ENCODE measurements at places on chromosomes 1 and 21. TPM values are rescaled to one million over a fixed set of nuclear protein-coding genes. Genes with fewer than 3 reads are reported as not detected.

GRCh38 chr1:95369985-95370690, 136.1 kb downstream of the RWDD3 start:
- peak; percentile 17 for ATAC-seq

DNA sequence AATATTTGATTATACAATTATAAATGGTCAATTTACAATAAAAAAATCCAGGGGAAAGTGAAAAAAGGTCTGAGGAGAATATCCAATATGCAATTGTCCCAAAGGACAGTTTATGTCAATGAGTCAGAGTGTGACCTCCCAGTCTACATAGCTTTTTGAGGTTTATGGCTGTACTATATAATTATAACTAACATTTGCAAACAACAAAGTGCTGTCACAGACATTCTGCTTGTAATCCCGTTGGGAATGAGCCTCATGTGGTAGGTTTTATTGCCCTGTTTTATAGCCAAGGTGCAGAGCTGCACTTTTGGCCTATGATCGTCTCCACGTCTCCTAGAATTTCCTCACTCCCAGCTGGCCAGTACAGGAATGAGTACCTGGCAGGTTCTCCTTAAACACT, 103.8 kb downstream of the ADSS2 start:
- ATAC-seq, result peak; percentile 94

- ATAC-seq, result no peak
Measured at GRCh38 chr1:24895511-24895910, 34.6 kb downstream of the RUNX3 start.

DNA sequence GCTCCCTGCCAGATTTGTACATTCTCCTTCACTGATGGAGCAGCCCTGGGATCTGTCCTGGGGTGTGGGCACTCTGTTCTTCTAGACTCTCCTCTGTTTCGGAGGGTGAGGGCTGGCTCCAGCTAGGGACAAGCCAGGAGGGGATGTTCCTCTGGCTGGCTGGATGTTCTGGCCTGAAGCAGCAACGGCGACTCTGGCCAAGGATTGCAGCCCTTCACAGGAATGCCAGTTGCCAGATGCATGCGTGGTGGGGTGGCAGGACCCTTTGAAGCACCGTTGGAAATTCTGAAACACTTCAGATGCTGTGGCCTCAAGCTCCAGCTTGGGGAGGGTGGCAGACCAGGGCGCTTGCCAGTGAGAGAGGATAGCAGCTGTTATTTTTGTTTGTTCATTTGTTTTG, 210.9 kb downstream of the TRABD2B start:
- ATAC-seq, result no peak

DNA sequence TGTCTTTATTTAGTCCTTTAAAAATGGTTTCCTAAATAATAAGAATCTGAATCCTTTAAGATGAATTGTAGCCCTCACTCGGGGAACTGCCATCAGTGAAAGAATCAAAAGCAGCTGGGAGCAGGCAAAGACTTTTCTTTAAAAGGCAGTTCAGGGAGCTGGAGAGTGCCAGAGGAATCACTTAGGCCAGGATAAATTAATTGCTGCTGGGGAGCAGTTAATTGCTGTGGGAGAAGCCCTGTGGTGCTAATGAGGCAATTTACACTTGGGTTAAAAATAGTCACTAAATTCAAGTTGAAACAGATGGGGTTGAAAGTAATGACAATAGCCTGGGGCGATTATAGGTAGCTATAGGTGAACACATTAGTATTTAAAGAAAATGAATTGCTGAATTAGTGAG, 38.7 kb upstream of the COL24A1 start:
- ATAC-seq, result no peak

- ATAC-seq, result no peak
Measured at GRCh38 chr1:29959356-29959755, 723.0 kb downstream of the PTPRU start.

GRCh38 chr1:109787211-109787844, 23.6 kb upstream of the EPS8L3 start:
- ATAC-seq, result no peak

- no peak for ATAC-seq
Measured at GRCh38 chr1:109299558-109300343, 7.1 kb downstream of the MYBPHL start.

GRCh38 chr1:47778280-47778679, 218.9 kb downstream of the TRABD2B start:
- no peak for ATAC-seq

The LCA5L gene
- total RNA-seq, result 2.0 TPM

DNA sequence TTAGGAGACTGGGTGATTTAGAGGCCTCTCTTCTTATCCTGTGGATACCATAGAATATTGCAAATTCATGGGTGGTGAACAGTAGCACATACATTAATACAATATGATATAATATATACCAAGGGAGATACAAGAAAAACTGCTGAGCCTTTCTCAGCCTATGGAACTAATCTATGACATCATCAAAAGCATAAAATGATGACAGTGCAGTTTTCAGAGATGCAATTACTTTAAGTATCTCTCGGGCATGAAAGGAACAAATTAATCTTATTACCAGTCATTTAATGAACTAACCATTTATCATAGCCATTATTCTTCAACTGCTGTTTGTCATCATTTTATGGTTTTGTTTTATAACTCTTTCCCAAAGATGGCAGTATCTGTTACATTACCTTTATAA, 3.5 kb downstream of the CHODL start:
- ATAC-seq, result no peak

DNA sequence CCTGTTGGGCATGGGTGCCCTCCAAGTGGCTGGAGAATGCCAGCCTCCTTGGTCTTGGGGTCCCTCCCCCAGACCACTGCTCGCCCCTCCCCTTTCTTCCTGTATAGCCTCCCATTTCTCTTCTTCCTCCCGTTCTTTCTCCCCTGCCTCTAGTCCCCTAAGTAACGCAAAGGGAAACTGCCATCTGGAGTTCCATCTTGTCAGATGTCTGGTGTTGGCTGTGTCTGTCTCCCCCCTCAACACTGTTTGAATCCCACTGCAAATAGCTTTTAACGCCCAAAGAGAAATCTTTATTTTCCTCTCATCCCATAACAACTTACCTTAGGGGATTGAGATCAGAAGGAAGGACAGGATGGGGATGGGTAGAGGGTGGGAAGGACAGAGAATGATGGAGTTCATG, 55.3 kb upstream of the CSF3R start:
- ATAC-seq, result no peak

DNA sequence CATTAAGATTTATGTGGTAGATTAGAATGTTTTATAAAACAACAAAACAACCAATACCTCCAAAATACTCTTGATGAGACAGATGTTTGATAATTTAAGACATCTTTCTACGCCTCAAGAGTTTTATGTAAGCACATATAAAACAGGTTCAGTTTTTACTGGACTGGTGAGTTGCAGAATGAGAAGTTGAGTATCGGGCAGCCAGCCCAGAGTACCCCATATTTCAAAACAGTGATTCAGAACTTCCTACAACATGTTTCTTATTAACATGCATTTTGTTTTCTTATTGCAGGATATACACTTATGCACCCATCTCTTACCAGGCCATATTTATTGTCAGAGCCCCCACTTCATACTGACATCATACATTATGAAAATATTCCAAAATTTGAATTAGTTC, 91.4 kb upstream of the RAVER2 start:
- no peak for ATAC-seq

The C1orf115 gene
- total RNA-seq, result 5.1 TPM

The C4BPA gene
- total RNA-seq, result not detected

The EFCAB14 gene
- total RNA-seq, result 17.0 TPM

- ATAC-seq, result no peak
Measured at GRCh38 chr21:40179166-40179565, 311.9 kb downstream of the PCP4 start.

DNA sequence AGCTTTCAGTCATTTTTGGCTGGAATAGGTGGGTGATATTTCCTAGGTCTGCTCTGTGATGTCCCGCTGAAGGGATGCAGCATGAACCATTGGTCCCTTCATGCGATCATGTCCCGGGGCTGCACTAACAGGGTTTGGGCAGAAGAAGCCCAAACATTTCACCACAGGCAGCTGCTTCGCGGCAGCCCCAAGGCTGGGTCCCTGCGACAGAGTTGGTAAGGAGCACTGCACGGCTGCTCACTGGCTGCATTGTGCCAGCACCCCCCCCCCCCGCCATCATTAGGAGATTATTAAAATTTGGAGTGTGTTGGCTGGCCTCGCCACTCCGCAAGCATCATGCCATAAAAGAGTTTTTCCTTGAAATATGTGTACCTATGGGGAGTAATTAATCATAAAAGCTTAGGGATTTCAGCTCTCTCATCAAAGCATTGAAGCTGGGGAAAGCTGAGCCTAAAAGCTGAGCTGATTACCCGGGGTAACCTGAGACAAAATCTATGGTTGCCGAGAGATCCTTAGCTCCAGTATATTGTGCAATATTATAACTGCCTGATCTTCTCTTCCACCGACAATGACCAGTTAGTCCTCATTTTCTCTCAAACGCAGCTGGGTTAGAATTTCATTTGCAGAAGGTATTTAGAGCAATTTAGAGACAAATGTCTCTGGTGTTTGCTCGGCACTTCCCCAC, 62.5 kb downstream of the PEX14 start:
- ATAC-seq, result no peak

The IGSF3 gene
- 4.3 TPM for total RNA-seq

GRCh38 chr1:112335351-112335750, 60.7 kb upstream of the CTTNBP2NL start:
- ATAC-seq, result no peak

DNA sequence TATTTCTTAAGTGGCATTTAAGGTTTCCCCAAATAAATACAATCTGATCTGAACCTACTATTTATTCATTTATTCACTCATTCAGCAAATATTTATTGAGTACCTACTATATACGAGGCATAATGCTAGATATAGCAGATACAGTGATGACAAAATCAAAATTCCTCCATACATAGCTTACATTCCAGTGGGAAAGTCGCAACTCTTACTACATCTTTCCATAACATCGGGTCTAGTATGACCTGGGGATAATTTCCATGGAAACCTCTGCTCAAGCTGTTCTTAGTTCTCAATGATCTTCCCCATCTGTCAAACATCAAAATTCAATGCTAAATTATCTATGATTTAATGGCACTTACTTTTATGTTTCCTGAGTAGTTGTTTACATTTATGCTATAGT, 70.8 kb upstream of the PRKACB start:
- ATAC-seq, result no peak

The RIPK4 gene
- total RNA-seq, result 0.49 TPM

The RGS13 gene
- 0.73 TPM for total RNA-seq

The GRIK3 gene
- 19.7 TPM for total RNA-seq

GRCh38 chr1:33191731-33192275, 10.0 kb upstream of the TRIM62 start:
- ATAC-seq, result no peak

- ATAC-seq, result no peak
Measured at GRCh38 chr1:223479261-223479660, 86.0 kb downstream of the CCDC185 start.

The NPPB gene
- not detected for total RNA-seq

DNA sequence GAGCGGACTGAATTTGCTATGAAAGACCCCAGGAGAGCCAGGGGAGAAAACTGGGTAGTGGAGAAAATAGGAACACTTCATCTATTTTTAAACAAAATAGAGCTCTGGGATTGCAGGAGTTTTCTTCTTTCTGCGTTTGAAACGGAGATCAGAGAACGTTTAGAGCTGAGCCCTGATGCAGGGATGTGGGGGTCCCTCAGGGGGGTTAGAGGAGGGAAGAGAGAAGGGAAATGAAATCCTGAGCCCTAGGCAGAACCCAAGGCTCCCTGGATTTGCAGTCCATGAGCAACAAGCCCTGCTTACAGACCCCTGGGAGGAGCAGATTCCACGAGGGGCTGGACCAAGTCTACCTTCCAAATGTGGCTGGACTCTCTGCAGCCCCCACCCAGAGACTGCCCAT, 21.8 kb downstream of the STYXL2 start:
- no peak for ATAC-seq

- ATAC-seq, result peak; percentile 54
Measured at GRCh38 chr1:198829944-198830343, 191.1 kb downstream of the PTPRC start.

GRCh38 chr1:114341299-114341698, 169.7 kb downstream of the TRIM33 start:
- ATAC-seq, result no peak

The CFHR3 gene
- not detected for total RNA-seq

The NGF gene
- 0.38 TPM for total RNA-seq

The LDLRAD1 gene
- total RNA-seq, result not detected

GRCh38 chr1:218624052-218624451, 278.9 kb downstream of the TGFB2 start:
- no peak for ATAC-seq

The C1orf185 gene
- not detected for total RNA-seq

DNA sequence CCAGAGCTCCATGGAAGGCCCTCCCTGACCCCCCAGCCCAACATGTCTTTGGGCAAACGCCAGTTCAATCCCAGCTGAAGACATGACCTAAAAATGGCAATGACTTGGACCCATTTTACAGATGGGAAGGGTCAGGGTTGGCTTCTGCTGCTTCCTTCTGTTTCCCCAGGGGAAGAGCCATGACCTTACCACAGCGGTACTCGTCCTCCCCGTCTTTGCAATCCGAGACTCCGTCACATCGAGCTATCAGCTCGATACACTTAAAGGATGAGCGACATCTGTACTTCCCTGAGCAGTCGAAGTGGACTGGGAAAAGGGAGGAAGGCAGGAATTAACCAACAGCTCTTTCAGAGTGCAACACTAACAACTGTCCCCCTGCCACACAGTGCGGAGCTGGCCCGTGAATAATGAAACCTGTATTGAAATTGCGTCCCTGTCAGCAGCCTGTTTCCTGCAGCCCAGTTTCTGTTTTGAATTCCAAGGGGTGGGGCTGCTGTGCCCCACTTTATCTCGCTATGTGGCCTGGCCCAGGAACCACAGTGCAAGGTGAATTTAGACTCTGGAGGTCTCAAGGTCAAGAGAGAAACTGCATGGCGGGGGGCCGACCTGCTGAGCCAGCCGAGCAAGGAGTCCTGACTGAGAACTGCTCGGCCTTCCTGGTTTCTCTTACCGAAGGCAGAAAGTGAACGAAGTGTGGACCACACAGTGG, 7.0 kb downstream of the TMPRSS3 start:
- ATAC-seq, result no peak

The HSPG2 gene
- 6.2 TPM for total RNA-seq

- peak; percentile 100 for ATAC-seq
Measured at GRCh38 chr1:178037510-178038253, 56.2 kb upstream of the RASAL2 start.

GRCh38 chr21:38439957-38440356, 58.3 kb downstream of the ERG start:
- no peak for ATAC-seq

The CAPN8 gene
- total RNA-seq, result not detected

GRCh38 chr1:171180670-171181069, 4.4 kb upstream of the FMO2 start:
- no peak for ATAC-seq
